ENCODE measurements at places on chromosomes 2 and 18.

GRCh38 chr2:66306483-66306882, 128.4 kb upstream of the MEIS1 start:
- no peak for DNase-seq

DNA sequence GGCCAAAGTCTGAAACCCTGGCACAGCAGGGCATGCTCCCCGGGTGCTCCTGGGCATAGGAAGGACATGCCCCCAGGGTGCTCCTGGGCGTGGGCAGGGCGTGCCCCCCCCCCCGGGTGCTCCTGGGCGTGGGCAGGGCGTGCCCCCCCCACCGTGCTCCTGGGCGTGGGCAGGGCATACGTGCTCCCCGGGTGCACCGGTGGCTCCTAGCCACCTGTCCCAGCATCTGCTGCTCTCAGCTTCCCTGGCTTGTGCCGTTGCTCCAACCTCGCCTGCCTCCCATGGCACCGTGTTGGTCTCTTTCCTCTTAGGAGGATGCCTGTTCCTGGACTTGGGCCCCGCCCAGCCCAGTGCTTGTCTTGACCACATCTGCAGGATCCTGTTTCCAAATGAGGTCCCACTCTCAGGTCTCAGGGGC, 95.6 kb upstream of the CTDP1 start:
- DNase-seq = no peak

GRCh38 chr18:23519734-23520133, 16.4 kb downstream of the RMC1 start:
- no peak for DNase-seq

DNA sequence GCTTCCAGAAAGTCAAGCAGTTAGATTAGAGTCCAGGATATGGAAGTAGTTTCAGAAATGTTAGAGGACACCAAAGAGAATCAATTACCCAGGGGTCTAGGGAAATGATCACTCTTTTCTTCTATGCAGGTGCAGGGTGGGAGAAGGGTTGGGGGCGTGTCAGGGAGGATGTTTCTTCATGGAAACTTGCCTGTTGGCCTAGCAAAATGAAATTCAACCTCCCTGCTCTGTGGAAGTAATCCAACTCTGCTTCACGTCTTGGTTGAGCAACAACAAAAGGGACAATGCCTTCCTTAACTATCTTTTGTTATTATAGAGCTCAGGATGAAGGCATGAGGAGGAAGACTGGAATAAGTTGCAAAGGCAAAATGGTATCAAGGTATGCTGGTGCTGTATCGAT, 210.8 kb upstream of the ETAA1 start:
- no peak for DNase-seq
